Stimulated activated CD4-positive, alpha-beta T cell treated with anti-CD3 and anti-CD28 coated beads, Interleukin-4, amount 100 ng/mL, for 4 hours (primary cell): ENCODE measurements at places on chromosomes 2 and 18.

GRCh38 chr2:105625632-105626031 lies 119.1 kb upstream of the NCK2 start:
- no peak for DNase-seq

- DNase-seq: no peak
Observed at GRCh38 chr2:41448221-41448620, 599.6 kb upstream of the PKDCC start.

DNA sequence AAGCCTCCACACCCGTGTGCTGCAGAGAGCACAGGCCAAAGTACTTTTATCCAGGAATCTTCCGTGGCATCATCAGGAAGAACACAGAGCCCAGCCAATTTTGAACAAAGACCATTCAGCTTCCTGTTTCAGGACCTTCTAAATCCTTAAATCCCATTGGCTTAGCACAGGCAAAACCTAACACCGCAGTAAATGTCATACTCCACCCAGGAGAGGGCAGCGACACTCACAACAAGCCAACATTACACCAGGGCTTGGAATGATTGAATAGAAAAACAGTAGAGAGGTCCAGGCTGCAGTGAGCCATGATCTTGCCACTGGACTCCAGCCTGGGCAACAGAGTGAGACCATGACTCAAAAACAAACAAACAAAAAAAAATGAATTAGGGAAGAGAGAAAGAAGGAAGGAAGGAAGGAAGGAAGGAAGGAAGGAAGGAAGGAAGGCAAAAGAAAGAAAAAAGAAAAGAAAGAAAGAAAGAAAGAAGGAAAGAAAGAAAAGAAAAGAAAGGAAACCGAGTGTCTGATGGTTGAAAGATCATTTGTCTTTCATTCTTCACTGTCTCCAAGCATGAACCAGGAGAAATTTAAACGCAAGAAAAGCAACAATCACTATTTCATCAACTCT lies 144.6 kb upstream of the SATB2 start:
- DNase-seq: no peak

DNA sequence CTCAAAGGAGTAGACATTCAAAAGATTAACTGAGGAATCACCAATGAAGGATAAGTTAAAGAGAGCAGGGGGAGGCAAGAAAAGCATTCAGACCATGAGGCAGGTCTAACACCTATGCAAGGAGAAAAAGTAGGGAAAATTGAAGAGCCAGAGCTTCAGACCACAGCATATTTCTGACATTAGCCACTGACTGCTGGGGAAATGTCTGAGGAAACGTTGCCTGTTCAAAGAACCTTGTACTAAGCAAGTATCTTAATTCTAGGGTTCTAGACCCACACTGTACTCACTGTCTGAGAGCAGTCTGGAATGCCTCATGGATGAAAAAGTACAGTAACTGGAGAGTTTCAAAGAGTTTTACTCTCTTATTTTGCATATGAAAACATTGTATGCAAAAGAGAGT lies 39.5 kb upstream of the TFPI start:
- DNase-seq: no peak

DNA sequence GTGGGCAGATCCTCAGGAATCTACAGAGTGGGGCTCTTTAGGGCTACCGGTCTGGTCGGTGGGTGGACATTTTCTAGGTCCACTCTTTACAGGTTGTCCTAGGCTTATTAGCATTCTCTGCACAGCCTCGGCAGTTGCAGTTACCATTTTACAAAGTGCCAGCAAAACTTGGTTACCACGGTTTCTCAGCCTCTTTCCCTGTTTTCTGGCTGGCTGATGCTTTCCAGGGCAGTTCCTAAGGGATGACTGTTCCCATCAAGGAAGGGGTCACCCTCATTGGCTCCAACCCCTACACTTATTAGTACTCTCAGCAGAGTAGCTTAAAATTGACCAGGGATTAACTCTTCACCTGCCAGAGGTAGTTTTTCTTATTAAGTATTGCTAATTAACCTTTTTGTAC lies 2.0 kb upstream of the AQP4 start:
- no peak for DNase-seq

GRCh38 chr2:174750923-174751441 lies 13.3 kb downstream of the CHRNA1 start:
- DNase-seq: no peak

GRCh38 chr18:8610459-8610851 lies 1.2 kb downstream of the RAB12 start:
- no peak for DNase-seq

DNA sequence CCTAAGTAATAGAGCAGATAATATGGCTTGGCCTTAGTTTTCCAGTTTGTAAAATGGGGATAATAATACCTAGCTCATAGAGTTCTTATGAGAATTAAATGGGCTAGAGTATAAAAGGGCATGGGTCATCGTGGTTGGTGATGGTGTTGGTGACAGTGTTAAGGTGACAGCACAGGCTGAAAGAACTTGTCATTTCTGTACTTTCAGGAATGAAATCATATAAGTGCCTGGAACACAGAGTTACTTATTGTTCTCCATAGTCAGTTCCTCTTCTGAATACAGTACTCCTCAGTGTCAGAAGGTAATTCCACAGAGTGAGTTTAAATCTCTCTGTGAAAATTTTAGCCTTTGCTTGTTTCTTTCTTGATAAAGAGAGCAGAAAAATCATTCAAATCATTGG lies 42.4 kb downstream of the KIF5C start:
- DNase-seq: no peak

DNA sequence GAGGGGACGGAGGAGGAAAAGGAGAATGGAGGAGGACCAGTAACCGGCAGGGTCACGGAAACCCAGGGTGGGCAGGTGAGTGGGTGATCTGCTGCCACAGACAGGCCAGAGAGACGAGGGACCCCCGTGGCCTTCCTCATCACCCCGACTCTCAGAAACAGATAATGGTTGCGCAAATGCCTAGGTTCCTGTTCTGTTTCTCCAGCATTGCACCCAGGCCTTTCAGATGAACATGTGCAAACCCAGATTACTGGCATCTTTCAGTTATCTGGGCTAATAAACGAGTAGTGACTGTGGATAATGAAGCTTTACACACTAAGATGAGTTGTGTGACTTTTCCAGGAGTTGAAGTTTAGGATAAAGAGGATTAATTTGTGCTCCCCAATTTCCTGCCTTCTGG lies 46.5 kb downstream of the TET3 start:
- DNase-seq: no peak

GRCh38 chr2:144331674-144332355 lies 188.1 kb downstream of the ZEB2 start:
- no peak for DNase-seq

- DNase-seq: no peak
Observed at GRCh38 chr2:223896833-223897311, 48.3 kb downstream of the WDFY1 start.

DNA sequence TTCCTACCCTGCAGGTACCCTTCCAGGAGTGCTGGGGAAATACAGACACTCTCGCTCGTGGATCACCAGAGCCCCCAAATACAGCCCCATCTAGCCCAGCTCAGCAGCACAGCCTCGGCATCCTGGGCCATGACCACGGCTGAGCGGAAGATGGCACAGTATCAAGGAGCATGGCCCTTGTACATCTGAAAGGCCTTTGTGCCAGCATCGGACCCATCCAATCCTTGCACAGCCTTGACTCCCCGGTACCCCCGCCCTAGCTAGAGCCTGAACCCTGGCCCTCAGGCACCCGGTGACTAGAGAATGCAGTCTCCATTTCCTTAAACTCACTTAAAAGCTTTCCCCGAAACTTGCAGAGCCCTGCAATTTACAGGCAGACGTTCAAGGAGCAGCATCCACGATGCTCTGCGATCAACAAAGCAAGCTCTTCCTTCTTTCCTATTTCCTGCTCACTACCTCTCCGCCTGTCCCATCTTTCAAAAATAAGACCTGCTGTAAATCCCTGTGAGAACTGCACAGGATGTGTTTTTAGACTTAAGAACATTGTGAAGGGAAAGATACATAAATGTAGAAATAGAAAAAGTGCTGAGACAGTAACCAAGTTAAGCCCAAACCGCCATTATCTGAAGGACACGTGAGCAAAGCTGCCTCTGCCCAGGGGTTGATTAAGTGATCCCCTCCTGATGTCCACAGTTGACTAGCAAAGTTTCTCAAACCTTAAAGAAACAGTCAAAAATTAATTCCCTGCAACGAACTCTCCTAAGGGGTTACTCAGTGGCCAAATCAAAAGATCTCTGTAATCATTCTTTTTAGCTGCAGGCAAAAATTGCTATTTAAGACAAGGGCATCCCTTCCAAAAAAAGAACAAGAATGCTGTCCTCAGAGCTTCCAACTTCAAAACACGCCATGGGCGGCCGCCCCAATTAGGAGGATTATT lies 48.5 kb downstream of the ZNF516 start:
- DNase-seq: no peak

DNA sequence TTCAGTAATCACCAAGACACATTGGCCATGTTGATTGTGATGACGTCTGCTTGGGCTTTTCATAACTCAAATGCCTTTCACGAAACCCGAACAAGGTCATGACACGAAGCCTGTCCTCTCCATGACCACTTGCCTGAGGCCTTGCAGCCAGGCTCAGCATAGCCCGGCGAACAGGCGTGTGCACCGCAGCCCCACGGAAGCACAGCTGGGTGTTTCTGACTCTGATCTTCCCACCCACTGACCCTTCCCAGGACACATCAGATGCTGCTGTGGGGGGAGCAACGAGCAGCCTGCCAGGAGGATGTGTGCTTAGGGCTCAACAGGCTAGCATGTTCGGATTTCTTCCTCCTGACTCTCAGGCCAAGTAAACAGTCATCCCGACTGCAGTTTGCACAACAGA lies 369.4 kb upstream of the SALL3 start:
- no peak for DNase-seq

DNA sequence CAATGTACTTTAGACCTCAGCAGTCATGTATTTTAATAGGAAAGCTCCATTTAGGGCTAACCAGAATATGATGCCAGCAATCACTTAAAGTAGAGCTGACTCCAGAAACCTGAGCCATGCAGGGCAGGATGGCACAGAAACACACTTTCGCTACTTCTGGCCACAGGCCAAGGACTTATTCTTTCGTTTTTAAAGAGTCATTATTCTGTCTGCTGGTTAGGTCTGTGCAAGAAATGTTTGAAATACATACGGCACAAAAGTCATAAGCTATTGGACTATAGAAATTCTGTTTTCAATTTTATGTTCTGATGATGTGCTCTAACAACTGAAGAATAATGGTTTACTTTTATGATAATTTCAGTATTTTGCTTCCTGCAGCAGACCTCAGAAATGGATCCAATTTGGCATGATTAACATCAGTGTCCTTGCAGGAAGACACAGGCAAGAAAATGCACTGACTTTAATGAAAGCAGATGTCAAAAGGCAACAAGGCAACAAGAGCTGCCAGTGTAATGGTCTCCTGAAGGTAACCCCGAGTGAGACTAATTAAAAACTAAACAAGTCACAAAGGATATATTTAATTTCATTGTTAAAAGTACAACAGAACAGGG lies 114.4 kb upstream of the CHRNA1 start:
- no peak for DNase-seq

DNA sequence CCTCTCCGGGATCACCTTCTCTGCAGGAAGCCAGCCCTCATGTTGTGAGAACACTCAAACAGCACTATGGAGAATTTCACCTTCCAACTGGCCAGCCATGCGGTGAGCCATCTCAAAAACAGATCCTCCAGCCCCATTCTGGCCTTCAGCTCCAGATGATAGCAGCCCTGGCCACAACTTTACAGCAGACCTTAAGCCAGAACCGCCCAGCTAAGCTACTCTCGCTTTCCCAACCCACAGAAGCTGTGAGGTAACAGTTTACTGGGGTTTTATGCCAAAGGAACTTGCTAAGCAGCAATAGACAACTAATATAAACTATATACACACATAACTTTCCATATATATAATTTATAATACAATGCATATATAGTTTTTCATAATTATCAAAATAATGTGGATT lies 11.6 kb upstream of the PTPN4 start:
- DNase-seq: no peak
